Lower lobe of right lung (tissue), 2 donors: ENCODE measurements at places on chromosomes 7 and 10. TPM values are rescaled to one million over a fixed set of nuclear protein-coding genes. Genes with fewer than 3 reads are reported as not detected.

LBX1 gene
- not detected for total RNA-seq

TAS2R4 gene
- total RNA-seq = 2.0 TPM

CDHR1 gene
- 0.24 TPM for total RNA-seq

SERPINE1 gene
- total RNA-seq = 15.4 TPM

FGFR2 gene
- total RNA-seq = 59.2 TPM

CYP26A1 gene
- not detected for total RNA-seq

ASB4 gene
- total RNA-seq = 0.50 TPM

C10orf62 gene
- total RNA-seq = not detected

SLC26A3 gene
- total RNA-seq = not detected

ADCYAP1R1 gene
- total RNA-seq = 2.9 TPM

GRCh38 chr10:89889606-89890005, 188.2 kb downstream of the KIF20B start:
- H3K27me3 ChIP-seq = no peaks in the 10 kb centered on the region
- H3K4me1 ChIP-seq = no peaks in the 10 kb centered on the region
- DNase-seq = no peak
- H3K36me3 ChIP-seq = no peaks in the 10 kb centered on the region
- H3K27ac ChIP-seq = no peak overlapping the region

DNA sequence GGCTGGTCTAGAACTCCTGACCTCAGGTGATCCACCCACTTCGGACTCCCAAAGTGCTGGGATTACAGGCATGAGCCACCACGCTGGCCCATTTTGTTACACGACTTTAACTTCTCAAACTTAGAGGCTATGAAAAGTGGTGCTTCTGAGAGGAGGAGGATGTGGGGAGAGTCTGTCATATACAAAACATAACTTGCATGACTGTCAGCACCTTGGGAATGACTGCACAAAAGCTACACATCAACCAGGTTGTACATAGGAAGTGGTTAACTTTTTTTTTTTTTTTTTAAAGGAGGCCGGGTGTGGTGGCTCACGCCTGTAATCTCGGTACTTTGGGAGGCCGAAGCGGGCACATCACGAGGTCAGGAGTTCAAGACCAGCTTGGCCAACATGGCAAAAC, 43.4 kb upstream of the GSDME start:
- no peaks in the 10 kb centered on the region for H3K27me3 ChIP-seq
- H3K36me3 ChIP-seq = peaks cover 17% of the 10 kb centered on the region
- no peak overlapping the region for H3K27ac ChIP-seq
- no peak overlapping the region for H3K4me3 ChIP-seq
- no peak for DNase-seq
- no peaks in the 10 kb centered on the region for H3K4me1 ChIP-seq

DNA sequence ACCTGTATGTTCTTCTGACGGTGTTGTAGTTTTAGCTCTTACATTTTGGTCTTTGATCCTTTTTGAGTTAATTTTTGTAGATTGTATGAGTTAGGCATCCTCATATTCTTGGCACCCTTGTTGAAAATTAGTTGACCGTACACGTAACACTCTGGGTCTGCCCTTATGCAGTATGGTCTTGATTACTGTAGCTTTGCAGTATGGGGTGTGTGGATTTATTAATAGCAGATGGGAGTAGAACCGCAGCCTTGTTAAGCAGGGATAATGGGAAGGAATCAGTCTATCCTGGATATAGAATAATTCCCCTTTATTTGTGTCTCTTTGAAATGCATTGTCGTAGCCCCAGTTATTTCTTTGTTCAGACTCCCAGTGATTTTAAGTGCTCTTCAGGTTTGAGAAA, 95.5 kb downstream of the UBE3C start:
- no peaks in the 10 kb centered on the region for H3K4me1 ChIP-seq
- DNase-seq = no peak
- H3K4me3 ChIP-seq = no peak overlapping the region
- H3K27me3 ChIP-seq = no peaks in the 10 kb centered on the region
- H3K36me3 ChIP-seq = peaks cover 88% of the 10 kb centered on the region

DNA sequence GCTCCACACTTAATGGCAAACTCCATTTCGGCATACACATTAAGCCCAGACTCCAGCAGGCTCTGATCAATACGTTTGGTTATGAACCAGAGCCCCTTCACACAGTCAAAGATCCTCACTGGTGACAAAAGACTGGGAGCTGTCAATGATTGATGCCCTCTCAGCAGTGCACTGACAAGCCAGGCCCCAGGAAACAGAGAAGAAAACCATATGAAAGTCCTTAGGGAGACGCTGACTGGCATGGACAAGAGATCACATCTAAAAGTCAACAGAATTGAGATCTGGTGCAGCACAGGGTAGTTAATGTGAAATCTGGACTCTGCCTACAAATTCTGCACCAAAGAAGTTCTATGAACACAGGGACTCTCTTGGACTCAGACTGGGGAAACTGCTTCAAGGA, 600.9 kb upstream of the NRP1 start:
- H3K4me3 ChIP-seq = no peak overlapping the region
- H3K4me1 ChIP-seq = no peaks in the 10 kb centered on the region
- DNase-seq = no peak
- H3K27ac ChIP-seq = no peak overlapping the region
- no peaks in the 10 kb centered on the region for H3K36me3 ChIP-seq
- H3K27me3 ChIP-seq = no peaks in the 10 kb centered on the region

DNA sequence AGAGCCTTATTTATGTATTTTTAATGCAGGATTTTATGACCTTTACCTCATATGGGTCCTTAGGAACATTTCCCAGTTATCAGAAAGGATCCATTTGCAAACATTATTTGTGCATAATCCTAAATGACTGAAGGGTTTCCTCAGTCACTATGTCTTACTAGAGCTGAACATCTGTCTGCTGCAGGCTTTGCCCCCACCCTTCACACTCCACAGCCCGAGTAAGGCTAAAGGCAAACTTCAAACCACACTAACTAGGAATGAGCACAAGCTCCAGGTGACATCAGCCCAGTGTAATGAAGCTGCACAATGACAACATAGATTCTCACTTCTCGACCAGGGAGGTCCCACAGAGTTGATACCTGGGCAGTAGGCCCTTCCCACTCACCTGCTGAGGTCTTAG, 491.3 kb upstream of the MKI67 start:
- no peaks in the 10 kb centered on the region for H3K36me3 ChIP-seq
- no peaks in the 10 kb centered on the region for H3K27me3 ChIP-seq
- no peaks in the 10 kb centered on the region for H3K4me1 ChIP-seq

DNA sequence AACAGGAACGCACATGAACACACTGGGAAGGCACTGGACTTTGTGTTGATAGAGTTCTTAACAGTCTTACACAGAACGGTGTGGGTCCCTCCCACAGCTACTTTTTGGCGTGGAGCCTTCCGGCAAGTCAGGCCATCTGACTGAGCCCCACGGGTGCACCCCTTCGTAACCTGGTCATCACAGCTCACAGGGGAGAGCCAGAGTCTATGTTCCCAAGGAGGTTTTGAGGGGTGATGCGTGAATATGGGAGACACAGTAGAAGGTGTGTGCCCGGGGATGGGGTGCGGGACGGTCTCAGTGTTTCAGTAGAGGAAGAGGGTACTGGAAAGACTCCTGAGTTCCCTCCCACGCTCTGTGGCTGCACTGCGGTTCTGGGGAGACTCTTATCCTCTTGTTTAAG, 291.7 kb downstream of the DNAJB6 start:
- no peaks in the 10 kb centered on the region for H3K36me3 ChIP-seq
- no peak overlapping the region for H3K4me3 ChIP-seq
- DNase-seq = no peak

DNA sequence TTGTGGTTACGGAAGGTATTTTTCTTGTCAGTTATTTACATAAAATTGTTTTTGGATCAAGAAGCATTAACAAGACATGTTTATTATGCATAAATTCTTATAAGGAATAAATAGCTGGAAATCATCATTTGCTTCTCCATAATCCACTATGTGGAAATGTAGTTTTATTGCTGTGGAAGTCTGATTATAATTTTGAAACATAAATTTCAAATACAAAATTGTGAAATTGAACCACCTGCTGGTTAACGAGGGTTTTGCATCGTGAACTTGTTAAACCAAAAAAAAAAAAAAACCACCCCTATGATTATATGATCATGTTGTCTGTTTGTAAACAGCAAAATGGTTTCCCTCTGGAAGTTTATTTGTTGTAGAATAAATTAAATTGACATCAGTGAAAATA, 25.9 kb downstream of the ABRAXAS2 start:
- no peak for DNase-seq
- no peak overlapping the region for H3K27ac ChIP-seq
- no peak overlapping the region for H3K4me3 ChIP-seq
- no peaks in the 10 kb centered on the region for H3K27me3 ChIP-seq
- H3K36me3 ChIP-seq = peaks cover 75% of the 10 kb centered on the region

DNA sequence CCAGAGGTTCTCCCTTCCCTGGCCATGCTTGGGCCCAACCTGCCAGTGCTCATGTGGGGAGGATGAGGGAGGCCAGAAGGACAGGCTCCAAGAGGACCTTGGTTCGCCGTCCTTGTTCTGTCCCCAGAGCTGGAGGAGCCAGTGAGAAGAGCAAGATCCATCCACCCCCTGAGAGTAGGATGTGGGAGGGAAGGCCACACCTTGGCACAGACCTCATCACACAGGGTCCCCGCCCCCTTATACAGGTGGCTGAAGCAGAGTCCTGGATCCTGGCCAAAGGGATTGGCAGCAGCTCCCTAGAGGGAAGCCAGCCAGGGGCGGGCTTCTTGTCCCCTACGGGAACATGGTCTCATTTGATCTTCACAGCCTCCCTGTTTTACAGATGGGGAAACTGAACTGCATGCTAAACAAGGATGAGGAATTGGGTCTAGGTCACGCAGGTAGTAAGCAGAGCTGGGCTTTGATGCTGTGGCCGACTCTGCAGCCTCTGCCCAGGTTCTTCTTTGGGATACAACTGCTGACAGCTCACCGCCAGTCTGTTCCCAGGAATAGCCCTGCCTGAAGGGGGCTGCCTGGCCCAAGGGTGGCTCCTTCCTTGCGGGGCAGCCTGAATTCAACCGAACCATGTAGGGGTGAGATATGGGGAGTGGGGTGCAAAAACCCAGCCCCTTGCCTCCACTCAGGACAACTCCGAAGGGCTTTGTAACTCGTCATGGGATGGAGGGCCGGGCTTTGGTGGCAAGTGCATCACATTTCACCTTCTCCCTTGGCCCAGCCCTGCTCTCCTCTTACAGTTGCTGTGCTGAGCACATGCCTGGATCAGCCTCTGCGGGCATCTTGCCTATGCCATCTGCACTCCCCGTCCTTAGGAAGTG, 62.2 kb upstream of the KDM7A start:
- H3K4me1 ChIP-seq = peaks cover 17% of the 10 kb centered on the region
- H3K27me3 ChIP-seq = no peaks in the 10 kb centered on the region
- H3K36me3 ChIP-seq = no peaks in the 10 kb centered on the region

GRCh38 chr7:108014747-108015682, 12.1 kb upstream of the LAMB1 start:
- no peak for DNase-seq
- no peaks in the 10 kb centered on the region for H3K4me1 ChIP-seq
- no peak overlapping the region for H3K4me3 ChIP-seq
- H3K27me3 ChIP-seq = no peaks in the 10 kb centered on the region

DNA sequence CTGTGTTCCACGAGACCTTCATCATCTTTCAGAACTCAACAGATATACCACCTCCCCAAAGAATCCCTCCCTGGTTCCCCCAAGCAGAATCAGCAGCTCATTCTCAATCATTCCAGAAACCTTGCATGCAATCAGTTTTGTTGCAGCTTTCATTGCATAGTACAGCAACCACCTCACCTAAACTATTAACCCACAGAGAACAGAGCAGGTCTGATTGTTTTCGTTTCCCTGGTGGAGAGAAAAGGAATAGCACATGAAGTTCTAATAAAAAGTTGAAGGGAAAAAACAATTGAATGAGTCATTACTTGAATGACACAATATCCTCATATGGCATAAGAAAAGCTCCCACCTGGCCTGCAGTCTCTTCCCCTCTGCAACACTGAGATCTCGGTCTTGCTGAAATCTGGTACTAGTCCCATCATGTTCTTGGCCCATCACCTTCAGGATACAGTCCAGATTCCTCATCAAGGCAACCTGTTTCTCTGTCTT, 147.1 kb upstream of the GDF10 start:
- no peaks in the 10 kb centered on the region for H3K4me1 ChIP-seq
- no peak overlapping the region for H3K4me3 ChIP-seq
- no peaks in the 10 kb centered on the region for H3K27me3 ChIP-seq
- no peak overlapping the region for H3K27ac ChIP-seq
- DNase-seq = no peak
